ENCODE measurements at places on chromosomes 11 and 22.

DNA sequence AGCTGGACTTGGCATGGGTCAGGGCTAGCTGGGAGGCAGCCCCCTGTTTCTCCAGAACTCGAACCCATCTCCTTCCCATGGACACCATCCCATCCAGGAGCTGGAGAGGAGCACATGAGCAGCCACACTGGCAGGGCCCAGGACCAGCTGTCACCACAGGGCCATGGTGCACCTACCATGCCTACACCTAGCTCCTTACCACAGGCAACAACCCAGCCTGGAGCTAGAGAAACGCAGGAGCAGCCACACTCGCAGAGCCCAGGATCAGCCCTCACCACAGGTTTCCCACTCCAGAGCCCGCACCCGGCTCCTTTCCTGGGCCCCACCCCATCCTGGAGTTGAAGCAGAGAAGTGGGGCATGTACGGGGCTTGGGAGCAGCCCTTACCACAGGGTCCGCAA lies 50.2 kb downstream of the GAB4 start:
- DNase-seq, result no peak

- DNase-seq, result no peak
These were observed 75.3 kb downstream of the PKNOX2 start for GRCh38 chr11:125239585-125240560.

GRCh38 chr11:101620026-101620425 lies 36.2 kb upstream of the TRPC6 start:
- no peak for DNase-seq

GRCh38 chr11:87203907-87204602 lies 166.3 kb downstream of the TMEM135 start:
- DNase-seq, result no peak

DNA sequence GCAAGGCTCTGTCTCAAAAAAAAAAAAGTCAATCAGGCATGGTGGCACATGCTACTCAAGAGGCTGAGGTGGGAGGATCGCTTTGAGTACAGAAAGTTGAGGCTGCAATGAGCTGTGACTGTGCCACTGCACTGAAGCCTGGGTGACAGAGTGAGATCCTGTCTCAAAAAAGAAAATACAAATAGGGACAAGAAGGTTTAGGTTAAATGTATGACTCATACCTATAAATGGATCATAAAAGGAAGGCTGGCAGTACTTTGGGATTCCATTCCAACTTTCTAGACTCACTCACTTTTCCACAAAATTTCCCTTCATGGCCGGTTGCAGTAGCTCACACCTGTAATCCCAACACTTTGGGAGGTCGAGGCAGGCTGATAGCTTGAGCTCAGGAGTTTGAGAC lies 25.6 kb upstream of the OSBP start:
- no peak for DNase-seq

GRCh38 chr11:106061249-106061784 lies 15.8 kb downstream of the KBTBD3 start:
- no peak for DNase-seq

DNA sequence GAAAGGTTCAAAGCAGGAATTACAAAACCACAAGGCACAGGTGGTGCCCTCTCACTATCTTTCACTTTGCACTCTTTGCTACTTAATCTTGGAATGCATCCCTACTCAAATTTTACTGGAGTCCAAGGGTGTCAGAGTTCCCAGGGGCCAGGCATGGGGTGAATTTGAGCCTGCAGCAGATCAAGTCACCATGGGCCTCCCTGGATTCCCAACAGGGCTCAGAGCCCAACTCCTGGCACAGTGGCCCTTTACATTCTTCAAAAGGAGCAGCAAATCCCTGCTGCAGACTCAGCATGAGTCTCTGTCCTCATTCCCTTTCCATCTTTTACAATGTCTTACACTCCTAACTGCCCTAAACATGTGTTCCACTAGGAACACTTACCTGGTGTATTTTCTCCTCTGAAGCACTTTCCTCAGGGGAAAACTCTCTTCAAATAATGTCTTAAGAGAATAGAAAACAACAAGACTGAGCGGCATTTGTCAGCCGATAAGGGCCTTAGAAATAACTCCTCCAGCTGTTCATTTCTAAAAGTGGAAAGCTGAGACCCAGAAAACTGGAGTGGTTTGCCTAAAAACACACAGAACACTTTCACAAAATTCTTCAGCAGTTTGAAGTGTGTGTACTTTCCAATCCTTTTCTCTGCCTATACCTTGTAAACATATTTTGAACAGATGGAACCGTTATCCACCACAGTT lies 596.0 kb downstream of the INSC start:
- no peak for DNase-seq

DNA sequence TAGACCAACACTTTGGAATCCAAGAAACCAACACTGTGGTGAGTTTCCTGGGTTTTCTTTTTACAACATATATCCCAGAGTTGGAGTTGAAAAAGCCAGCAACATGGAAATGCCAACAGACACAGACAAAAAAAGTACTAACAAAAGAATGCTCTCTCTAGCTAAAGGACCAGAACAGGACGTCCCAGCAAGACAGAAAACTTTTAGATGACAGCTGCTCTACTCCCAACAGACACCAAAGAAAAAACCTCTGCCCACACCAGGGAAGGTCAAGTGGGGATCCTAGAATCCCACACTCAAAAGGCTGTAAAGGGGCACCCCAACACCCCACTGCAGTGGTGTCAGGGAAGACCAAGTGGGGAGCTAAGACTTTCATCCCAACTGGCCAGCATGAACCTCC lies 23.3 kb downstream of the RRAS2 start:
- no peak for DNase-seq

- DNase-seq, result no peak
These were observed 32.1 kb upstream of the ZBTB16 start for GRCh38 chr11:114027391-114027790.

DNA sequence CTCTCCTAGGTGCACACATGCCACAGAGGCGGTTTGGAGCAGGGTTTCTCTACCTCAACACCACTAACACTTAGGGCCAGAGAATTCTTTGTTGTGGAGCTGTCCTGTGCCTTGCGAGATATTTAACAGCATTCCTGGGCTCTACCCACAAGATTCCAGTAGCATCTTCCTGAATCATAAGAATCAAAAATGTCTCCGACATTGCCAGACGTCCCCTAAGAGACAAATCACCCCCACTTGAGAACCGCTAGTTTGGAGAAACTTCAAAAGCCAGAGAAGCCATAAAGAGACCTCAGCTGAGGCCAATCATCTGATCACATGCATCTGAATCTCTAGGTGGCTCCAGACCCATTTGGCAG lies 16.1 kb downstream of the MFNG start:
- DNase-seq, result no peak

- DNase-seq, result no peak
These were observed 36.2 kb downstream of the CNTF start for GRCh38 chr11:58658623-58659022.

DNA sequence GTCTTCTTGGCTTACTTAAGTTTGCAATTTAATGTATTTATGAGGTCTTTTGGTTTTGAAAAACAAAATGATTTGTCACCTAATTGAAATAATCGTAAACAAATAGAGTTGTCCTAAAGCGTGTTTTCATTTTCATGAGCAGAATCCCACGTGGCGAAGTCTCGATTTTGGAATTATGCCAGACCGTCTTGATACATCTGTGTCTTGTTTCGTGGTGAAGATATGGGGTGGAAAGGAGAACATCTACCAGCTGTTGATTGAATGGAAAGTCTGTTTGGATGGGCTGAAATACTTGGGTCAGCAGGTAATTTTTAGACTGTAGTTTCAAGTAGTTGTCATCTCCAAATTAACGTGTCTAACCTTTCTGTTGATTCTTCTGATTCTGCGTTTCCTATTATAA lies 64.7 kb downstream of the UVRAG start:
- no peak for DNase-seq

DNA sequence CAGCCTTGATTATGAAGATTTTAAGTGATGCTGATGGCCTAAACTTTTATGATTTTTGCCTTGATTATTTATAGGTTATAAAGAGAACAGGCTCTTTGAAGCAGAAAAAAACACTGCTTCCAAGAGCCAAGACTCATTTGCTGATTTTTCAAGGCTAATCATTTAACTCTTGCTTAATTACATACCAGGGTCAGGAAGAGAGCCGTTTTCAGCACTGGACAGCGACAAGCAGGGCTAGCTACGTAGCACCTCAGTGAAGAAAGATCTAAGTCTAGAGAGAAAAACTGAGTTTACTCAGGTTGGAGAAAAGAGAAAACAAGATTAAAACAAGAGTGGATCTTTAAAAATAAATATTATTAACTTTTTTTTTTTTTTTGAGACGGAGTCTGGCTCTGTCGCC lies 615.4 kb upstream of the B3GAT1 start:
- DNase-seq, result no peak

DNA sequence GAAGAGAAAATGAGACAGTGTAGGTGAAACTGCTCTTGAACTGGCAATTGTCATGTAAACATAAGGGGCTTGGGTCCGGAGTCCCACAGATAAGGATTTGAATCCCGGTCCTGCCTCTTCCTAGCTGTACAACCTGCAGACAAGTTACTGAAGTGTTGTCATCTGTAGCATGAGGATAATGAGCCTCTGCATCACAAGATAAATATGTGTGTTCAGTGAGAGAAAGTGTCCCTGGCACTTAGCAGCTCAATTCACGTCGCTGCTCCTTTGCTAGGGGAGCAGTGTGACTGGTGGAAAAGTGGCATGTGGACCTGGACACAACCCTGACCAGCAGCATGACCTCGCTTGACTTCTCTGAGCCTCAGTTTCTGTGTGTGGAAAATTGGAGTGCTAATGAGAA lies 73.7 kb upstream of the NECTIN1 start:
- DNase-seq, result no peak

DNA sequence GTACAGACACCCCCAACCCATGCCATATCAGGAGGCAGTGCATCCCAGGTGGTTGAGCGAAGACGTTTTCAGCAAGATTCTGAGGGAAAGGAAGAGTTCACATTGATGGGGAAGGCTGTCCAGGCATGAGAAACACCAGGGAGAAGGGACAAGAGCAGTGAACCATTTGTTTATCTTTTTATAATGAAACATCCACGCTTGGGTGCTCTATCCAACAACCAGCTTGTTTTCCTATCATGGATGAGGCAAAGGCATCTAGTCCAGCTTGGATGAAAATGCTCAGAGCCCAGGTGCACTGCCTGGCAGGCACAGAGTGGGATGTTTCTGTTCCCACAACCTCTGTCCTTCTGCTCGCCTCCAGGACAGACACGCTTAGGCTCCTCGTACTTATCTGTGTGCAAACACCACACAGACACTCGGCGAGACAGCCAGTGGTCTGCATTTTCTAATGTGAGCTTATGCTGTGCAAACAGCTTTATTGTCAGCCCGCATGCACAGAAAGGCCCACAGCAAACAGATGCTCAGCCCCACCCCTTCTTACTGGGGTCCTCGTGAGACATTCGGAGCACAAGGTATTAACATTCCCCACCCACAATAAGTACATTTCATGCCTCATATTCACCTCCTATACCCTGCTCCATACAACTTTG lies 45.4 kb upstream of the NTM start:
- no peak for DNase-seq

GRCh38 chr11:68191661-68192579 lies 21.2 kb downstream of the KMT5B start:
- DNase-seq, result no peak

- no peak for DNase-seq
These were observed 45.6 kb downstream of the IGLL5 start for GRCh38 chr22:22933100-22933806.

DNA sequence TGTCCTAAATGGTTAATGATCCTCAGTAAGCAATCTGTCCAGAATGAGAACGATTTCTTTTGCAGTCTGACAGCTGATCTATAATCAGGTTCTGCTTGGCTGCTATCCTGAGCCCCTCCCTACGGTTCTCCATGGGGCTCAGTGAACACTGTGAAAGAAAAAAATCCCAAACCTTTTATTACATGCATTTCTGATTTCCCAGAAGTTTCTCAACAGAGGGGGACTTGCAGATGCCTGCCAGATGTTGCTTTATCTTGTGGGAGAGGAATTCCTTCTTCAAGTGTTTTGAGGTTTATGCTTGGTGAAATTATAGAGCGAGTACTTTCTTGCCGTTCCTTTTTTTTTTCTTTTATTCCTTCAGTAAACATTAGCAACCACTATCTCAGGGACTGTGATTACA lies 531.9 kb upstream of the ISX start:
- DNase-seq, result no peak

- peak; percentile 62 for DNase-seq
These were observed 43.9 kb downstream of the BIRC2 start for GRCh38 chr11:102390667-102391465.

DNA sequence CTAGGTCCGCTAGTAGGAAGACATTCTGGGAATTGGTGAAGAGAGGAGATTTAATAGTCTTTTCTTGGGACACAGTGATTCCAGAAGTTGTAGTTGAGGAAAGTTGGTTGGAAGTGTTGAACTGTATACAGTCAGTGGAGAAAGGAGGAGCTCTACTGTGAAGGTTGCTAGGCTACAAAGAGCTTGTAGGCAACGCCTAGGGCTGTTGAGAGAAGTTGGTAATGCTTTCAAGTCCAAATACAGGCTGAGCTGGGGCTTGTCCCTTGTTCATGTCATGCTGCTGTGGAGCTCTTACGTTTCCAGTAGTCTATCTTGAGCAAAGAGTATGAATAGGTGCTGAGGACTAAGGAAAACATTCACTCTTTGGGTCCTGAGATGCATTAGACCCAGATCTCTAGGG lies 1.1 kb downstream of the TBCEL start:
- DNase-seq, result no peak

DNA sequence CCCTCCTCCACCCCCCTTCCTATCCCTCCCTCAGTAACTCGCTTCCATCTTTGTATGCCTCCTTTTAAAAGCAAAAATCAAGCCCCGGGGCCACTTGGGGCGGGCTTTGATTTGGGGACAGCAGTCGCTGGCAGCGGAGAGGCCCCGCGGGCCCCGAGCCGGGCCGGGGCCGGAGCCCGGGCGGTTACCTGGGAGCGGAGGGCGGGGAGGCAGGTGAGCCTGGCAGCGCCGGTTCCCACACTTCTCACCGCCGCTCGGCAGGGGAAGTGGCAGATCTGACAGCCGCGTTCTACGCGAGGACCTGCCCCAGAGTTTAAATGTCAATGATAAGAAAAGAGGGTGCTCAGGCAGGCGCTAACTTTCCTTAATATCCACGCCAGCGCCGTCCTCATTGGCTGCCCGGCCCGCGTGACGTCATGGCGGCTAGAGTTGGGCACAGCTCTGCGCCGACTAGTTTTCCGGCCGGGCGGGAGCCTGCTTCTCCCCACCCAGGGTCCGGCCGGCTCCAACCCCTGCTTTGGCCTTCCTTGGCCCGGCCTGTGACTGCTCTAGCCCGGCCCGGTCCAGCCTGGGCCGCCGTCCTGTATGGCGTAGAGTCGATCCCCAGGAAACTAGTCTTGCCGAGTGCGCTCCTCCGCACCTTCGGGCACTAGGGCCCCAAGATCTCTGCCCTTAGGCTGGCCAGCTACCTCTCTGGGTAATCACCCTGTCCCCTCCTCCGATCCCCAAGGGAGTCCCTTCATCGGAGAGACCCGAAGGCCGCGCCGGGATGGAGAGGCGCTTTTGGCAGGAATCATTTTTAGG lies 6.7 kb upstream of the PAX6 start:
- DNase-seq, result no peak

GRCh38 chr11:70341881-70342429 lies 56.4 kb upstream of the CTTN start:
- DNase-seq, result no peak

GRCh38 chr11:8593935-8594909 lies at the start of gene STK33:
STK33 (minus strand) TSS chr11:8594228; CDS start chr11:8474905, 119,323 bp downstream.
- peak; percentile 7 for DNase-seq

- DNase-seq, result no peak
These were observed 9.5 kb downstream of the GTPBP1 start for GRCh38 chr22:38715176-38715764.
